ENCODE measurements at places on chromosomes 4 and X.
A peak's percentile ranks its signal among the peaks of the same experiment; 100 is the strongest.

DNA sequence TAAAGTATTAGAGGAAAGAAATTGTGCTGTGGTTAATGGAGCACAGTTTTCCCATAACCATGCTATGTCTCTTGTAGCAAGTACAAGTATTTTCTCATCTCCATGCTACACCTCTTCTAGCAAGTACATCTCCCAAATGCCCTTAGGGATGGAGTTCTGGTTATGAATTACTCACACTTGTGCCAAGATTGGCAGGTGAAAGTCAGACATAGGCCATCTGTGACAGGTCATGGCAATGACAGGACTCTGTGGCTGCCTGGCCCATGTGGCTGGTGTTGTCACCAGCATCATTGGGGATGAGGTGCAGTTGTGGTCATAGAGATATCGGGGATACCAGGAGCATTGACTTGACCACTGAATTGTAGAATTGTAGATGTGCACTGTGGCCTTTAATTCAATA is 310.2 kb downstream of the FAT4 start:
- no peak for DNase-seq

DNA sequence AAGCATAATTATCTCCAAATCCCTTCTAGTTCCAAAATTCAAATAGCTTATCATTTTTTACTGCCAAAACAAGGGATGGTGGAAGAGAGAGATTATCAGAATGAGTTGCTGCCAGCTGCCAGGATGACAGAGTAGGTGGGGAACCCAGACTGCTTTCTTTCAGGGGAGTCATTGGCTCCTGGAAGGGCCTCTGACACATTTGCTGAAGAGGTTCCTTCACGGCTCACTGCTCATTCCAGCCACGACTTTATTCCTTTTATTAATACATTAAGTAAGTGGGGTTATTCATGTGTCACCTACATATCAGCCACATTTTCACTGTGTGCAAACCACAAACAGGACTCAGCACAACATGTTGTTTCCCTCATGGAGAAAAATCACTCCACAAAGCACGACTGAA is 12.7 kb upstream of the SMIM43 start:
- DNase-seq, result no peak

DNA sequence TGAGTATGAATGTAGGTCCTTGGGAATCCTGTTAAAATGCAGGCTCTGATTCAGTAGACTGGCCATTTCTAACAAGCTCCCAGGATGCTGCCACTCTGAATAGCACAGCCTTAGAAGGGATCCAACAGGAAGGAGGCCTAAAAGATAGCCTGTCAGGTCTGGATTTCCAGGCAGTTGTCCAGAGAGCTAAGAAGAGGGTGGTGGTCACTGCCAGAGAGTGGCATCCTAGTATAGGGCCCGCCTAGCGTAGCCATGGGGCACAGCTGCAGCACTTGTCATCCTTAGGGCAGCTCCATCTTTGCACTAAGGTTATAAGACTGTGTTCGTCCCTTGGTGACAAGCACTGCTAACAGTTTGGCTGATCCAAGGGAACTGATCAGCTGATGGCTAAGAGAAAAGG is 20.5 kb upstream of the NUP54 start:
- DNase-seq, result no peak

- DNase-seq, result peak; percentile 4
These were observed 23.5 kb downstream of the CHM start for GRCh38 chrX:86023811-86024210.

GRCh38 chr4:41935652-41936021 is 408 bp downstream of the TMEM33 start:
- DNase-seq, result peak; percentile 15

DNA sequence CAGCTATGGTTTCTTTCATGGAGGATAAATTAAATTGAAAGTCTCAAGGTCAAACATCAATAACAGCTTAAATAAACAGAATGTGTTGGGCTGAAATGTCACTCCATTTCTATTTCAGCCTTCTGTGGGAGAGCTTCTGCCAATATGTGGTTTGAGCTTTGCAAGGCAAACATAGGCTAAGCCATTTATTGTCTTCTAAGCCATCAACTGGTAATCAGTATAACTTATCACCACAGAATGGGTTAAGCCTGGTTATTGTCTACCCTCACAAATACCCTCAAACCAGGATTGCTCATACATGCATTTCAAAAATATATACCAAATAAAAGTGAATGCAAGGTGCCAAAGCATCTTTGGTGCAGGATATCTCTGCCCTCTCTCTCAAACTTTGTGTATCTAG is 52.7 kb downstream of the GABRB1 start:
- DNase-seq, result no peak

- DNase-seq, result peak; percentile 38
These were observed 5.8 kb downstream of the ANOS1 start for GRCh38 chrX:8726031-8726652.

GRCh38 chr4:120319046-120319767 is 252.6 kb upstream of the MAD2L1 start:
- no peak for DNase-seq

DNA sequence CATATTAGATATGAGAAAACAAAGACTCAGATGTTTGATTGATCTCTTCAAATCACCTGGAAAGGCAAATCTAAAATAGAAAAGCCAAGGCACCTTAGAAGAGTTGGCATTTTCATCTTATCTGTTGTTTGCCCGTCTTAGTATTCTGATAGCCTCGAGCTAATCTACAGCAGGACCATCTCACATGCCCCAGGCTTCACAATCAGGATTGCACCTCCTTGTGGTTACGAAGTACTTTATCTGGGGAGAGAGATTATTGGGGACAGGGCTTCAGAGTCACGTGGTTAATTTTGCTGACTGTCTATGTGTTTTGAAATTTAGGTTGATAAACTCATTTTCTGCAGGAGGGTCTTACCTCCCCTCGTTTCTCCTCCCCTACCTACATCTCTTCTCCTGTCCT is 313.1 kb upstream of the ANXA10 start:
- DNase-seq, result no peak

- peak; percentile 44 for DNase-seq
These were observed 73.0 kb upstream of the NR3C2 start for GRCh38 chr4:148515248-148515647.

All from fibroblast of skin of back (primary cell).